ENCODE measurements at places on chromosomes 12 and 14.

DNA sequence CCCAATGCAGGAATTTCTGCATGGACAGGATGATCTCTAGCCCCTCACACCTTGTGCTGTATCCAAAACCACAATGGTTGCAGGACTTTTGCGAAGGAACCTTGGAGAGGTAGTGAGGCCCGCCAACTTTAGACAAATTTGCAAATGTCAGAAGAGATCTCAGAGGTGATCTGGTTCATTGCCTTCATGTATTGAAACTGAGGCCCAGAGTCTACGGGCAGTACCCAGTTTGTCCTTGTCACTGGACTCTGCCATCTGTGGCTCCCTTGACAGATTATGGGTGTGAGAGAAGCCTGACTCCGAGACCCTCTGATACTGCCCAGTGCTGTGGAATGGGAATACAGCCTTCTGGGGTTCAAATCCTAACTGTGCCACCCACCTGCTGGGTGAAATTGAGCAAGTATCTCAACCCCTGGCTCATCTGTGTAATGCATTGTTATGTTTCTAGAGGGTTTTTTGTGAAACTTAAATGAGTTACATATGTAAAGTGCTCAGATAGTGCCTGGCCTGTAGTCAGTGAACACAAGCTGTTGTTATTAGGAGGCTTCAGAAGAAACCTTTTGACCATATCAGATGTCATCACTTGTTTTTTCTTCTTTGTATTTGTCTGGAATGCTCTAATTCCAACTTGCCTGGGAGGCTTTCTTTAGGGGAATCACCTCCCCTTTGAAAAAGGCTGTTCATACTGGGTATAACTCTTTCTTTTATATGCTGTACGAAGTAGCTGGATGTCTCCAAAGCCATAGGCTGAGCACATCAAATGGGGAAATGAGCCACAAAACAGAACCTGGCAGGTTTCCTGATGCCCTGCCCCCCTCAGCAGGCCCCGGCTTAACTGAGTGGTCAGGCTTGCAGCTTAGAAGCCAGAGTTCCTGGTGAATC lies 71.4 kb upstream of the SRSF5 start:
- DNase-seq, result no peak

- no peak for DNase-seq
Measured at GRCh38 chr14:71619472-71619871, 312.8 kb upstream of the RGS6 start.

DNA sequence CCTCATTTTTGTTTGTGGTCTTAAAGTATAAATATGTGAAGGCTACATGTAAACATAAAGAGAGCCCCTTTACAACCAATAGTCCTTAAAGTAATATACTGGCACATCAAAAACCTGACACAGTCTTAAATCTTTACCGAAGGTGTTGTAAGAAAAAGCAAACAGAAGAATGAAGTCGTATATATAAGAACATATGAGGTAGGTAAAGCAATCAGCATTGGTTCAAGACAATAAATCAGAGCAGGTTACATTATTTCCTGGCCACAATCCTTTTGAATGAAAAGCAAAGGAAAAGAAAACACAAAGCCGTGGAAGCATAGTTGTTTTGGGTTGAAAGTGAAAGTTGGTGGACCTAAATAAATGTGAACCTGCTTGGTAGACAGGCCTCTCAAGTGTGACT lies 183.7 kb upstream of the STXBP6 start:
- DNase-seq, result no peak

GRCh38 chr12:95516757-95517156 lies 34.5 kb downstream of the USP44 start:
- DNase-seq, result no peak

GRCh38 chr12:85580562-85581168 lies 255.5 kb downstream of the RASSF9 start:
- DNase-seq, result no peak

DNA sequence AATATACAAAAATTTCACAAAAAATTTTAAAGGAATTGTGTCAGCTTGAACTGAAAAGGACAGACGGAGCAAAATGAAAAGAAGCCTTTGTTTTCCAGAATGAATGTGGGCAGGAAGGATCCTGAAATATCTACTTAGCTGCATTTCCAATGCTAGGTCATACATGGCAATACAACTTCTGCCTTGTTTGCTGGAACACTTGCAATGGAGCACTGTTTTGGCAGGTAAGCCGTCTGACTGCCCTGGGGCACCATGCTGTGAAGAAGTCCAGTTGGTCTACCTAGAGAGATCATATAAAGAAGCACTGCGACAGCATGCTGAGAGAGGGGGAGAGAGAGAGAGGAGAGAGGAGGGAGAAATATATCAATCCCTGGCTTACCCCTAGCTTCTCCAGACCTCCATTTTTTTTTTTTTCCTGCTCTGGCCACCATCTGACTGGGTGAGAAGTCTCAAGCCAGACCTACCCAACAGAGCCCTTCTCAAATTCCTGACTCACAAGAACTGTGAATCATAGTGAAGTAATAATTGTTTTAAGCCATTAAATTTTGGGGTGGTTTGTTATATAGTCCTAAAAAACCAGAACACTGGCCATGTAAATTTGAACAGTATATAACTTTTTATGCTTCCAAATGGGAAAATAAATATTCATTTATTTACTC lies 97.1 kb upstream of the PRICKLE1 start:
- peak; percentile 49 for DNase-seq

GRCh38 chr14:102209224-102209966 lies 69.7 kb downstream of the WDR20 start:
- DNase-seq, result peak; percentile 73

GRCh38 chr12:126960709-126961108 lies 1306.3 kb upstream of the TMEM132C start:
- DNase-seq, result no peak

DNA sequence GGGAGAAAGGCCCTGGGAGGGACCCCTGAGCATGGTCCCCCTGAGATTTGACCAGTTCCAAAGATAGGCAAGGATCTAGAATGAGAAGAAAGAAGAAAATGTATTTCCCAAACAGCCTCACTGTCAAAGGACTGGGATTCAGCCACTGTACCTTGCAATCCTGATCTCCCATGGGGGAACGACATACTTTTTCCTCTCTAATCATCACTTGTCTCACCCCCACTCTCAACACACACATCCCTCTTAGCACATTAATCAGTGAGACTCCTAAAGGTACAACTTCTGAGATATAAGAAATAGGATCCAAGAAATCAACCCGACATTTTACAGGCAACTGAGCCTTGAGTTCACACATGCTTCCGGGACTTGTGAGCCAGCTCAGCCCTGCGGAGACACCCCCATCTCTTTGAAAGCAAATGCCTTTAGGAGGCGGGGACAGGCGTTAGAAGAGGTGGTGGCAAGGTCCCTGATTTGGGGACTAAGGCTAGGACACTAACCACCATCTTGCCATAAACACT lies 1.4 kb downstream of the MAP3K9 start:
- peak; percentile 41 for DNase-seq

- no peak for DNase-seq
Measured at GRCh38 chr14:24766434-24766833, 132.4 kb upstream of the GZMB start.

DNA sequence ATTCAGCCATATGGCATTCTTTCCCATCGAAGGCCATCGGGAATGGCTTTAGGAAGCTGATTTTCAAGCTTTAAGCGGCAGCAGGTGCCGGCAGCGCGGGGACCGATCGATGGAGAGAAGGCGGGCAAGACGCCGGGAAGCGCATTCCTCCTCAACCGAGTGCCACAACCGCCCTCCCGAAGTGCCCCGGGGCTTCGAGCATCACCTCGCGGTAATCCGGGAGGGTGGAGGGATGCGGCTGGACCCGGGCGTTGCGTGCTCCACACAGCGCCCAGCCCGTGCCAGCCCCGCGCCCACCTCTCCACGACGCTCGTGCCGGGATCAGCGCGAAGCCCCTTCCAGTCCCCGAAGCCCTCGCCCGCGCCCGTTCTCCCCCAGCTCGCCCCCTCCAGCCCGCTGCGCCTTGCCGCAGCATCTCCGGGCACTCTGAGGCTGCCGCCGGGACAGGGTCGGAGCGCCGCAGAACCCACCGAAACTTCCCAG lies 3.2 kb downstream of the USP44 start:
- DNase-seq, result no peak

DNA sequence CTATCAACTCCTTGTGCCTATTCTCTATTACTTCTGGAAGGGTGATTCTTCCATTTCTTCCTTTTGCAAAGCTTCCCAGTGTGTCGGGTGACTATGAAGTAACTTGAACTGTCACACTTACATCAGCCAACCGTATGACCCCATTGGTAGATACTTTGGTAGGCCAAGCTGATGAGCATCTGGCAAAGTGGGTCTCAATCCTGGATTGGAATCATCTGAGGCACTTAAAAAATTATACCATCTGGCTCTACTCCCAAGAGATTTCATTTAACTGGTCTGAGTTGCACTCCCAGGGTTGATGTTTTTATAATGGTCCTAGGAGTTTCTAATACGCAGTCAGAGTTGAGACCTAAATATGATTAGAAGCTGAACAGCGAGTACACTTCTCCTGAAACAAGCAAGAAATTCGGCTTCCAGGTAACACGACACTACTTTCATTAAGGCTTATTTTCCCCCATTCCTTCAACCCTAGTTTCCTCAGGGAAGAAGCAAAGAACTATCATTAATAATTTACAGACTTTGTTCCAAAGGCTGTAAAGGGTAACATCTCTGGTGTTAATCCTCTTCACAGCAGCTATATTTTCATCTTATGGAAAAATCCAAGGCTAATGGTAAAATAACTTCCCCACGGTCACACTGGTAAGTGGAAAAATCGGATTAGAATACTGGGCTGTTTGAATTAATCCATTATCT lies 76.8 kb downstream of the PDE6H start:
- DNase-seq, result no peak

DNA sequence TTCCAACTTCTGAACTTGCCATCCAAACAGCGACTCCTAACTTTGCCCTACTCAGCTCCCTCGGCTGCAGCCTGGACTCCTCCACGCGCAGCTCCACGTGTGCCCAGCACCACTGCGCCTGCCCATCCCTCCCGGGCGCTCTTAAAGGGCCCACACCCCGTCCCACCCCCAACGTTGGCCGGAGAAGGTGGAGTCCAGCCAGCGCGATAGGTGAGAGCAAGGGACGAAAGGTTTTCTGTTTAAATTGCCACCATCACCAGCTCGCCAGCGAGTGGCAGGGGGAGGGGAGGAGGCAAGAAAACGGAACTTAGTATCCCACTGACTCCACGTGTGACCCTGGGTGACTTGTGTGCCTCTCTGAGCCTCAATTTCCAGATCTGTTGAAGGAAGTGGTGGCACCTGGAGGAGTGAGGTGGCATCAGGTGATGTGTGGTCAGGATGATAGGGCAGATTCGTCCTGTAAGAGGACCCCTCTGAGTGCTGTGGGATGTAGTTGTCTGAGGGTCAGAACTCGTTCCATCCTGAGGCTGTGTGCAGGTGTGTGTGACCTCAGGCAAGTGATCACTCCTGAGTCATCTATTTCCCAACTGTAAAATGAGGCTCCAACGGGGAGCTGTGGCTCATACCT lies 59.7 kb downstream of the TRPV4 start:
- DNase-seq, result peak; percentile 65

DNA sequence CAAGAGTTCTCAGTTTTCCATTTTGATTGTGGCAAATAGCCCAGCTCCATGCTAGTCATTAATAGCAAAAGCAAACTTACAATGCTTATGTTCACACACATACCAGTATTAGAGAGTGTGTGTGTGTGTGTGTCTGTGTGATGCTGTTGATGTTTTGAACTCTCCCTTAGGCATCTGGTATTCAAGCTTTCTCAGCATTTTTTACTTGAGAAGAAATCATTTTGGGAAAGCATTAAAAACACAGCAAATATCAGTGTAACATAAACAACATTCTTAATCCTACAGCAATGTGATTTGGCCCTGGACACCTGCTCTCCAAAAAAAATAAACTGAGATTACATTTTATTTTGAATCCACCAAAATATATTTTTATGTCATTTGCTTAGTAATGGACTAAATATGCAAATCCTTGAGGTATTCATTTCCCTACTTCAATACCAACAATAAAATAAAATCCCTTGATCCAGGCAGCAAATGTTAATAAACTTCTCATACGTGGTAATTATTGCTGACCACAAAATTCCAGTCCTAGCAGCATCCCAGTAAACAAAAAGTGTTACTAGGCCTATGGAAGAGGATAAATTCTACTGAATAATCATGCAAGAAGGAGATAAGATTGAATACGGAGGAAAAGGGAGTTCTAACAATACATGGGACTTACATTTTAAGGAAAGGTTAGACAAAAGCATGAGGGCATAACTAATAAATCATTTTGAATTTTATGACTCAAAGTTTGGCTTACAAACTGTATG lies 249.5 kb upstream of the CLEC14A start:
- DNase-seq, result no peak

GRCh38 chr12:50402264-50403000 lies 1.7 kb downstream of the LARP4 start:
- peak; percentile 69 for DNase-seq

GRCh38 chr12:18580706-18581105 lies 157.1 kb downstream of the PLCZ1 start:
- no peak for DNase-seq

- peak; percentile 5 for DNase-seq
Measured at GRCh38 chr14:46250113-46250703, 401.4 kb downstream of the RPL10L start.

- no peak for DNase-seq
Measured at GRCh38 chr14:38310420-38310995, 54.6 kb upstream of the CLEC14A start.

- no peak for DNase-seq
Measured at GRCh38 chr12:95439461-95440230, 34.3 kb upstream of the METAP2 start.

GRCh38 chr14:97703006-97703760 lies 906.0 kb downstream of the VRK1 start:
- no peak for DNase-seq

DNA sequence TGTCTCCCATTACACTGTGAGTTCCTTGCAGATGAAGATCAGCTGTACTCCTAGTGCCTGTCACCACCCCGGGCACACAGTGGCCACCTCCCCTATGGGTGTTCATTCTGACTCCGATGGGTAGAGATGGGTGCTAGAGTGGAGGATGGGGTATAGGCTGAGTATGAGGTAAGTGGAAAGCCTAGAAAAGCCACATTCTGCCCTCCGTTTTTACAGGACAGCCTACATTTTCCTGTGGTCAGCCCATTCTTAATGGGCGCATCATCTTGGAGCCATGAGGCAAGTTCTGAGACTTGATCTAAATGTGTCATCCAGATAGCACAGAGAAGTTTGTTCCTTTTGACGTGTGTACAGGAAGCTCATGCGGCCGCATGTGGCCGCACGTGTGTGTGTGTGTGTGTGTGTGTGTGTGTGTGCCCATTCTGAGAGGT lies 166.7 kb upstream of the HIF1A start:
- DNase-seq, result no peak

DNA sequence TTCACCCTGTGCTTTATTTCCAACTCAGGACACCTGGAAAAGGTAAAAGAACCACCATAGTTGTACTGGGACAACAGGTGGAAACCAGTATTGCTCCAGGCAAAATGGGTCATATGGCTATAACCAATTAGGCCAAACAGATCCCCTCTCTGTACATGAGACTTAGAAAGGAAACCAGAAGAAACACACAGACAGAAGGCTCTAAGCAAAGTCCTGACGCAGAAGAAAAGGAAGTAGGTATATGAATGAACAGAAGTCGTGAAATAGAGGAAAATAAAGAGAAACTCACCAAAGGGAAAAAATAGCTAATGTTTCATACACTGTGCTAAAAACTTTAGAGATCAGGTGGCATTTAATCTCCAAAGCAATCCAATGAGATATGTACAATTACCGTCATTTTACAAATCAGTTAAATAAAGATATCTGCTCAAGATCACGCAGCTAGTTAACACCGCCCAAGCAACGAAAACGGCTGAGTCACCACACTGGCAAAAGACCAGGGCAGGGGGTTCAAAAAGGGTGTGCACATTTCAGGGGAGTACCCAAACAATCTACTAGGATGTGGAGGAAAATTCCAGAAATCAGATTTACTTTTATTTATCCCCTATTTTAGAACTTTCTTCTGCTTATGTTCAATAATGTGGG lies 82.3 kb downstream of the ITPR2 start:
- no peak for DNase-seq

All from T47D (cell line).